ENCODE measurements at places on chromosomes 6 and 20. TPM values are rescaled to one million over a fixed set of nuclear protein-coding genes. Genes with fewer than 3 reads are reported as not detected.

DNA sequence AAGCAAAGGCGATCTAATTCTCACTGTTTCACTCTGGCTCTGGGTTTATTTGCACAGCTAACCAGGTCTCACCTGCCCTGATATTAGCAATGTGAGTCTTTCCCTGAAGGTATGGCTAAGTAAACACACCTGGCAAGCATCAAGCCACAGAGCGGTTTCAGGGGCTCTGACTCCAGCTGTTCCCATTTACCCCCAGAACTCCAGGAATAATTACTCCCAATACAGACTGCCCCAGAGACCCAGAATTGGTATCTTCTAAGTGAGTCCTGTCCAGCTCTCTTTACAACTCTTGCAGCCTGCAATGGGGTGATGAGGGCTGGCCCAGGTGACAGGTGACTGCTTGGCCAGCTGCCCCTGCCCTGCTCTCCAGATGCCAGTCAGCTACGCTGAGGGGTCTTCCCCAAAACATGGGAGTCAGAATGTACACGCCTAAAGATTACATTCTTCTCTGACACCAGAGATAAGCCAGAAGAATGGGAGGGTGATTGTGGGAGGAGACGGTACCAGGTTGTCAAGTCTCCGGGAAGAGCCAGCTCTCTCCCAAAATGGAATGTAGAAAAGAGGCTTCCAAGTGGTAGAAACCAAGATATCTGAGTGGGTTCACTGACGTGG is 4.9 kb upstream of the LRRN4 start:
- no peak for DNase-seq

DNA sequence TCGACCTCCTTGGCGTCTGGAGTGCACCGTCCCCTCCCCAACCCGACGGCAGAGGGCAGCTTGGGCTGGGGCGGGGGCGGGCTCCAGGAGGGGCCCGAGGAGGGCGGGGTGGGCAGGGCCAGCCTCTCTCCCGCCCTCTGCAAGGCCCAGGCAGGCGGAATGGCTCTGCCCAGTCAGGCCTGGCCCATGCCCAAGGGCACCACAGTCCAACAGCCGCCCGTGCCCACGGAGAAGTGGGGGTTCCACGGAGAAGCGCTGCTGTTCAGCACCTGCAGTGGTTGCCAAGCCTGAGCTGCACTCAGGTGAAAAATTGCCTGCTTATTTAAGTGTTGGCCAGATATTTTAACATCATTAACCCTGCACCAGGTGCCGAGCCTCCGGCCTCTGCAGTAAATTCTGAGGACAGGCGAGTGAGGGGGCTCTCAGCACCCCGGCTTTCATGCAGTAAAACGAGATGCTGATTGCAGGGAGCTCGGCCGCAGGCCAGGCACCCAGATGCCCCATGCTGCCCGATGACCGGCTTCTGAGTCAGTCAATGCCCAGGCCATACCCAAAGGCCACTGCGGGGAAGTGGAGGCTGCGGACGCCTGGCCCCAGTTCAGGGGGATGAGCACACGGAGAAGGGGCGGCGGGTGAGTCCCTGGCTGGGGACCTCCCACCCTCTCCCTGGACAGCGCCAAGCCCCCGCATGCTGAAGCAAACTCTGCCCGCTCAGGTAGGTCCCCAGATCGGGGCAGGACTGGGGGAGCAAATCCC is at the start of gene SRMS:
SRMS (minus strand) TSS at position 25 of the 756 bp plus-strand sequence. CDS start 286 bp downstream, outside the sequence.
- no peak for DNase-seq

GRCh38 chr20:62927128-62927705 is 912 bp upstream of the DIDO1 start:
- DNase-seq, result peak; percentile 37

- peak; percentile 70 for DNase-seq
Observed at GRCh38 chr6:29553268-29554057, 6.1 kb downstream of the UBD start.

- DNase-seq, result peak; percentile 57
Observed at GRCh38 chr20:62238569-62239277, 402 bp downstream of the OSBPL2 start.

- peak; percentile 78 for DNase-seq
Observed at GRCh38 chr6:44002593-44003344, 124.5 kb downstream of the MRPL14 start.

DNA sequence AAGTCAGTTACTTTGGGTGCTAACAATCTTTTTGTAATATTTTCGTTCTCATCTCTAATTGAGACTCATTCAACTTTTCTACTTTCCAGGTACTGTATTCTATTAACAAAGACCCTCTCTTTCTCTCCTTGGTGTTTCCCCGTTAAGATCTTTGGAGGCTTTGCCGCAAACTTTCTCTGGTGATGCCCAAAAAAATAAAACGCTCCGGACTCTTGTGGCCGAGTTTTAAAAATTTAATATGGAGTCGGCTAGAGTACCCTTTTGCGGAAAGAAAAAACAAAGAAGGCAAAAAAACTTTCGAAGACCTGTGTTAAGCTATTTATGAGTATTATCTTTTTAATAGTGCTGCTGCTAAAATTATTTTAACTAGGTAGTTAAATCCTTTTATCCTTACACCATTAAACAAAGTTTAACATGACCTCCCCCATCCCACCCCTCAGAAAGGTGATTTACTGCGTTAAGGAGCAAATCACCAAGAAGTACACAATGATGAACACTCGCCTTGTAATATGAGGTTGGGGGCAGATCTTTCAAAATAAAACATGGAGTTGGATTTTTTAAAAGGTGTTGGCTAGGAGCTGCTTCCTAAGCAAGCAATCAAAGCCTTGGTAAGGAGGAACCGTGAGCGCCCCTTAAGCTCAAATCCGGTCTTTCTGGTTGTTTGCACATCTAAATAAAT is 10.0 kb downstream of the SIM1 start:
- DNase-seq, result no peak

The CDH22 gene
- total RNA-seq, result not detected

GRCh38 chr20:35487479-35487878 is 32.1 kb downstream of the CEP250 start:
- peak; percentile 15 for DNase-seq

DNA sequence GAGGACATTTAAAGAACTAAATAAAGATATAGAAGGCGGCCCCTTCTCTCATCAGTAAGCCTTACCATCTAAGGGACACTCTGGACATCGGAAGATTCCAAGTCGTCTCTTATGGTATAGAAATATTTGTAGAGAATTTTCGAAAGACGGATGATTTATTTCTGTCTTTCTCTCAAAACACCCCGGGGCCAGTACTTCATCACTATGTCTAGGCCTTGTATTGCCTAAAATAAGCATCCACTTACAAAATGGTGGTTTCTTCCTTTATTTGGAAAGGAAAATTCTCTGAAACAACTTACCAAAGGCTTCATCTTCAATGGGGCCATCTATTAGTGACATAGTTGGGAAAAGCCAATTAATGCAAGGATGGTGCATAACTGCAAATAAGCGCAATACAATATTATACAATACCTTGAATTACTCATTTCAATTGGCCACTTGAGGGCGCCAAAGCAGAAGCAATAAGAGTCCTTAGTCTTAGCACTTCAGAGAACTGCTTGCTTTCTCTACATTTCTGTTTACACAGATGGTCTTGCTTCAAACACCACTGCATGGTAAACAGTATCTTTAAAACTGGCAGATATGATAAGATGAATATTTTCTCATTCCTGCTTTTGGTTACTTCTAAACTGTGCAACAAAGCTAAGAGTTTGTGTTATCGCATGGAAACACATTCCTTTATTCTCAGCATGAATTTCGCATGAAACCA is 113.2 kb downstream of the VIP start:
- no peak for DNase-seq

The SLC26A8 gene
- not detected for total RNA-seq

DNA sequence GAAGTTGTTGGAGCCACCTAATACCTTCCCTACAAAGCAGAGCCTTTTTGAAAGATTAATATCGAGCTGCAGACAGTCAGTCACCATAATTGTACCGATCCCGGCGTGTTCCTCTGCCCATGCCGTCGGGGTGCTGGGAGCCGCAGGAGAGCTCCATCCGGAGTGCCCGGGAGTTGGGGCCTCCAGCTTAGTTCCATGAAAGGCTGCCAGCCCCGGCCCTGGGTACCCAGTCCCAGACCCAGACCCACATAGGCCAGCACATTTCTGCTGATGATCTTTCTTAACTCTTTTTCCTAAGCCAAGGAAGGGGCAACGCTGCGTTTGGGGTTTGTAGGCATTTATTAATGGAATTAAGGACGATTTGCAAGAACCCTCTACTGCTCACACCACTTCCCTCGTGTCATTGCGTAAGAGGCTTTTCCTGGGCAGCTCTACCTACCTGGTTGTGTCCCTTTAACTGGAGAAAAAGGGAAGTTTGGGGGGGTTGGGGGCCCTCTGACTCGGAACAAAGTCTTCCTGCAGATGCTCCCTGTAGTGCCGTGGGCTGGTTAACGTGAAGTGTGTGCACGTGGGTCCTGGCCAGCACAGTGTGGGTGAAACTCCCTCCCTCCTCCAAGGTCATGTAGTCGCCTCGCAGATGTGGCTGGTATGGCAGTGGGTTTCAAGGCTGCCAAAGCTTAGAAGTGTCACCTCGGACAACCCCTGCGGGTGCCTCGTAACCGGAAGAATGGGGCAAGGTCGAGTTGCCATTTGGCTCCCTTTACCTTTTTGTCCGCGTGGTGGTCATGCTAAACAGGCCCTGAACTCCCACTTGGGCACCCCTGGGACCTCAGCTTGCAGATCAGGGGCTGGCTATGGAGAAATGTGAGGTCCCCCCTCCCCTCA is 54.3 kb upstream of the APCDD1L start:
- DNase-seq, result no peak

GRCh38 chr6:15504581-15505350 is 158.1 kb downstream of the DTNBP1 start:
- no peak for DNase-seq

DNA sequence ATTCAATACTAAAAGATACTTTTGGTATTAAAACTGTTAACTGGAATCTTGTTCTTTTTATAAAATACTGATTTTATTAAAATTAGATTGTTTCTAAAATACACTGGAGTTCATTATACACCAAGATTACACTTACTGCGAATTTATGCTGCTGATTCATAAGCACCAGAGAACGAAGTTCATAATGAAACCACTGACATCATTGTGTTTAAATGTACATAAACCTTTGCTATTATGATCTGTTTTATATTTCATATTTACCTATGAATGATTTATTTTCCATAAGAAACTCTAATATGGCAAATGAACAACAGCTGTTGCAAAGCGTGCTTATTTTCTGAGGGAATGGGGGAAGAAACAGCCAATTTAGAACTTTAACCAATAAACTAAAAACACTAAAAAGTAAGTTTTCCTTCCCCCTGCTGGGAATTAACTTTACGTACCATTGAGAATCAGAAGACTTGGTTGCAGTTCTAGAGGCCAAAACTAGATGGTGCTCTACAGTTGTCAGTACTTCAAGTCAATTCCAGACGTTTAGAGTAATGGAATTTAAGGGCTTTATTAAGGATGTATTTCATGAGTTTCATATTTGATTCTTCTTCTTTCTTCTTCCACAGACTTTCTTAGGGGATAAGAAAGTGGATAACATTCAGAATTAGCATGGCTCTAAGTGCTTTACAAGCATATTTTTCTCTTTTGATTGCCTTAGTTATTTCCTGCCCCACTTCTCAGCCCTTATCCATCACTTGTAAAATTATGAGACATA is 30.8 kb upstream of the COL19A1 start:
- no peak for DNase-seq

GRCh38 chr6:159097256-159097655 is 52.5 kb upstream of the TAGAP start:
- no peak for DNase-seq

DNA sequence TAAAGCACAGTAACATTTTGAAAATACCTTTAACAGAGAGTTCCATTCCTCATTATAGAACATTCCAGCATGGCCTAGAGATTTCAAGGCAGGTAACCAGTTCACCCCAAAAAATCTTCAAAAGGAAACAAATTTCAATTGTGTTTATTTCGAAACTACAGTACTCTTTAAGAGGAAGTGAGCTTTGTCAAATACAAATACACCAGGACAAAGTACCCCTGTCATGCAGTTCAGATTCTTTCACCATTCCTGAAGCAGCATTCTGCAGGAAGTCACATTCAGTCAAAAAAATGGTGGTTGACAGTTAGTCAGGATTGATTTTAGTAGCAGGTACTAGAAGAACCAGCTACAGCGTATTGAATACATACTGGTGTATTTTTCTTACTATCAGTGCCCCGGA is 89.6 kb upstream of the RIN2 start:
- no peak for DNase-seq

DNA sequence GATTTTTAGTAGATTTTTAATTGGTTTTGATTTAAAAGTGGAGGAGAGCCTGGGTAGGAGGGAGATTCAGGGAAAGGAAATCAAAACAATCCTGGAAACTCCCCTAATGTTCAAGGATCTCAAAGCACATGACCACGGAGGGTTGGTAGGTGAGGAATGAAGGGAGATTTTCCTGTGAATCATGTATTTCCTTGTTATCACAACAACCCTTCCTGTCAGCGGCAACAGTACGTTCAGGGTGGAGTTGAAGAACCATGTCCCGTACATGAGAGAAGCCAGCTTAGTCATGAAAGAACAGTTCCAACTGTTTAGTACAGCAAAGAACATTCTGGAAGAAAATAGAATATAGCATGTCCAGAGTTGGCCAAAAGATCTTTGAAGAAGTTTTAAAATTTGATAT is 79.4 kb upstream of the SCAF8 start:
- no peak for DNase-seq

DNA sequence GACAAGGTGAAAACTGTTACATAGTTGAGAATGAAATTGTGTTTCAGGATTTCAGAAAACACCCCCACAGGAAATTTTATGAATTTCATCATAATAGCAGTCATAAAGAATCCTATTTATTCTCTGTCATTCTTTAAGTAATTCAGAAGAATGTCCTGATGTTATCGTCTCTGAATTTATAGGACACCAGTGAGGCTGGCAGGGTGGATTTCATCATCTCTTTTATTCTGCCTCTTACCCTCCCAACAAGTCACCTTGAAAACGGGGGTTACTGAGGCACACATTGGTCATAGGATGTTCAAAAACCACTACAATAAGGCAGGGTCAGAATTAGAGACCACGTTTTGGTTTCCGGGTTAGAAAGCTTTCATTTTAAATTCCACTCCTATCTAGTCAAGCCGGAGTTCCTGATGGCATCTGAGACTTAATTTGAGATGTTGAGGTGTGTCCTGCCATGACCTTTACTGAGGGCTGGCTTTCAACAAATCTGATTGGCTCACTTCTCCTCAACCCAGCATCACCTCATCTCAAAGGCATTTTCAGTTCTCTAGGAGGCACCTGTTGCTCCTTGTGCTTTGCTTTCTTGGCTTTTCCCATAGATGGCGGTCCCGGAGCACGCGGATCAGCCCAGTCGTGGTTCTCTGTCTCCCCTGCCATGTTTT is 230.6 kb upstream of the SUPT3H start:
- no peak for DNase-seq

- no peak for DNase-seq
Observed at GRCh38 chr6:28449056-28449455, 5.8 kb upstream of the ZSCAN23 start.

The JPH2 gene
- 1.9 TPM for total RNA-seq

- no peak for DNase-seq
Observed at GRCh38 chr20:54140927-54141566, 32.7 kb downstream of the CYP24A1 start.

The IRF4 gene
- 0.47 TPM for total RNA-seq

The ADGRG6 gene
- total RNA-seq, result 29.4 TPM

GRCh38 chr6:26195924-26196845 is 109.0 kb downstream of the HFE start:
- no peak for DNase-seq

- DNase-seq, result no peak
Observed at GRCh38 chr6:142336787-142337186, 35.0 kb downstream of the ADGRG6 start.

The FLRT3 gene
- not detected for total RNA-seq

- DNase-seq, result no peak
Observed at GRCh38 chr6:22372922-22373321, 76.1 kb upstream of the PRL start.

Measured in Peyer's patch (tissue), 4 donors.